RWPE2 (cell line): ENCODE measurements at places on chromosomes 2 and 18.
A peak's percentile ranks its signal among the peaks of the same experiment; 100 is the strongest.

GRCh38 chr18:24014986-24015638 lies 558 bp downstream of the TTC39C start:
- no peak for DNase-seq

DNA sequence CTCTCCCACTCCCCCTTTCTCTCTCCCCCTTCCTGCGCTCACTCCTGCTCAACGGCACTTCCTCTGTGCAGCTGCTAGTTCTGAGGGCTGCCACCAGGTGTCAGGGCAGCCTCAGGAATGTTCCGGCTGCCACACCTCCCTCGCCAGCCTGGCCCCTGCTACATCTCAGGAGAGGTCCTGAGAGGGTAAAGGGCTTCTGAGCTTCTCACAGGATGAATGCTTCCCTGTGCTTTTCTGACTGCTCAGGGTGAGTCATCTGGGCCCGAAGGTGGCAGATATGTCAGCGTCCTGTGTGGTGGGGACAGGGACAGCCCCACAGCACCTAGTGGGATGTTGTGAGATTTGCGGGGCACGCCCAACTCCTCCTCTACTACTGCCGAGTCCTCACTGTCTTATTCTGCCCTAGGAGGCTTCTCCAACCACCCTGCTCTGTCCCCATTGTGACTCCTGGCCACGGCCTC lies 49.0 kb downstream of the PLEKHB2 start:
- DNase-seq = no peak

GRCh38 chr18:2442726-2443275 lies 128.5 kb downstream of the METTL4 start:
- DNase-seq = no peak

DNA sequence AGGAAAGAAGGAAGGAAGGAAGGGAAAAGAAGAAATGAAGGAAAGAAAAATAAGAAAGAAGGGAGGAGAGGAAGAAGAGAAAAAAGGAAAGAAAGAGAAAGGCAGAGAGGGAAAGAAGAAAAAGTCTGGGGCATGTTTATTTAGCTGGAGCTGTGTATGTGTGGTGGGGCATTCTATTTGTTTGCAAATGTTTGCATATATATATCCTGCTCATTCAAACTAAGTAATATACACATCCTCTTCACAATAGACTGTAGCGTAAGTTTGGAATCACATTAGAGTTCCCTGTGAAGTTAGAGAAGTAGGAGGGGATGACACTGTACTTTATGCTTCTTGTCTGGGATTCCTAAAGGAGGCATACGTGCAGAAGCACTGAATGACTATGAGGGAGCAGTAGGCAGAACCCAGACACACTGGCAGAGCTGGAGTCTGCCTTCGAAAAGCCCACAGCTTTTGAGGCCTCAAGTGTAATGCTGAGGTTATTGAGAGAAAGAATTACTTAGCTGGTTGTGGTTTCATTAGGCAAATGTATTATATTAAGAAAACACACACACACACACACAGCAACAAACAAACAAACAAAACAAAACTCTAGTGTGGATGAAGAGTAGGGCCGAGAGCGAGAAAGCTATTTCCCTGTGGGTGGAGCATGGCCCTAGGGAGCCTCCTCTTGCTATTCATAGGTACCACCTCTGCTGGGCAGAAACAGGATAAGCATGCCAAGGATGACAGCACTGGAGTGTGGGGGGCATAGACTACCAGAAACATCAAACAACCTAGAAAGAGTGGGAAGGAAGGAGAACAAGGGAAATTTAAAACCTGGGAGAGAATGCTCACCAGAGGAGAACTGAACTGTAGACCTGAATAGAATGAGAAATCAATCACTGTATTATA lies 905.1 kb upstream of the NXPH2 start:
- no peak for DNase-seq

DNA sequence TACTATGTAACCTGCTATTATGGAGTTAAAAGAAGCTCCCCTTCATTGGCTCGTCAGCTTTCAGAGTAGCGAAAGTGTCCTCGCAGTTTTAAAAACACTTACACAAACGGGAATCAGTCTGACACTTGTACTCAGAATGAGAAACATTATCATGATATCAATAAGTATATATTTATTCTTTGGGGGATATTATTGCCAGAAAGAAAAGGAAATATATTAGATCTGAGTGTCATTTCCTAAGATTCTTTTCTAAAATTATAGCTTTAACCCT lies 584.5 kb downstream of the ZEB2 start:
- no peak for DNase-seq

- no peak for DNase-seq
Measured at GRCh38 chr2:10500601-10501361, 52.7 kb upstream of the ODC1 start.

GRCh38 chr18:64974391-64975125 lies 776.3 kb upstream of the CDH7 start:
- DNase-seq = no peak

- DNase-seq = peak; percentile 78
Measured at GRCh38 chr2:10654069-10654468, 35.7 kb downstream of the NOL10 start.

GRCh38 chr2:239684996-239685395 lies 284.2 kb upstream of the HDAC4 start:
- no peak for DNase-seq

- DNase-seq = no peak
Measured at GRCh38 chr2:79437433-79438267, 75.2 kb upstream of the CTNNA2 start.

- no peak for DNase-seq
Measured at GRCh38 chr2:73823916-73824523, 4.7 kb upstream of the STAMBP start.

- DNase-seq = no peak
Measured at GRCh38 chr18:41121116-41121826, 833.8 kb upstream of the PIK3C3 start.

GRCh38 chr18:21672521-21673267 lies 31.9 kb downstream of the ABHD3 start:
- peak; percentile 59 for DNase-seq

GRCh38 chr18:1505856-1506255 lies 601.2 kb downstream of the ADCYAP1 start:
- no peak for DNase-seq

DNA sequence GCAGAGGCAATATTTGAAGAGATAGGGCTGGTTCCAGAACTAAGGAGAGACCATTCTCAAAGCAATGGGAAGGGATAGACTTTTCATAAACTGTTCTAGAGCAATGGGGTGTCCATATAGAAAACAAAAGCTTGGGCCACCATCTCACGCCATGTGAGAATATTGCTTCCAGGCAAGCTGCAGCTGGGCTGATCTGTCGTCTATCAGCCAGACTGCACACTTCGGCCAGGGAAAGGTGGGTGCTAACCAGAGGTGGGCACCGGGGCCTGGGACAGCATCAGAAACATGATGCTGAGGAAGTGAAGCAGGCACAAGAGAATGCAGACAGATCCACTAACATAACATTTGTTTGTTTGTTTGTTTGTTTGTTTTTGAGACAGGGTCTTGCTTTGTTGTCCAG lies 43.7 kb downstream of the MYO7B start:
- DNase-seq = no peak

DNA sequence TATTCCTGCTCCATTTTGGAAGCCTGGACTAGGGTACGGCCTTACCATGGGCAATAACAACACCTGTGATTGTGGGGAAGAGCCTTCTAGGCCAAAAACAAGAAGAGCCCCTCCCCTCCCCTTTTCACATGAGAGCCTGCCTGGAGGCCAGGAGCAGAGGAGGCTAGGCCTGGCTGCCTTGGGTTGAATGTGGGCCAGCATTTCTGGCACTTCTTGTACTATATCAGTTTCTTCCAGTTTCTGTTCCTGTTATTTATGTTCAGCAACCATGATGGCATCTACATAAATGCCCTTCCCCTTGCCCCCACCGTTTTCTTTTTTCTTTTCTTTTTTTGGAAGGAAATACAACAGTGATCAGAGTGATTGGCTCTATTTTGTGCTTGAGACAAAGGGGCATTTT lies 58.4 kb downstream of the KCTD18 start:
- DNase-seq = no peak

- no peak for DNase-seq
Measured at GRCh38 chr18:11470941-11471340, 138.5 kb upstream of the SLC35G4 start.

DNA sequence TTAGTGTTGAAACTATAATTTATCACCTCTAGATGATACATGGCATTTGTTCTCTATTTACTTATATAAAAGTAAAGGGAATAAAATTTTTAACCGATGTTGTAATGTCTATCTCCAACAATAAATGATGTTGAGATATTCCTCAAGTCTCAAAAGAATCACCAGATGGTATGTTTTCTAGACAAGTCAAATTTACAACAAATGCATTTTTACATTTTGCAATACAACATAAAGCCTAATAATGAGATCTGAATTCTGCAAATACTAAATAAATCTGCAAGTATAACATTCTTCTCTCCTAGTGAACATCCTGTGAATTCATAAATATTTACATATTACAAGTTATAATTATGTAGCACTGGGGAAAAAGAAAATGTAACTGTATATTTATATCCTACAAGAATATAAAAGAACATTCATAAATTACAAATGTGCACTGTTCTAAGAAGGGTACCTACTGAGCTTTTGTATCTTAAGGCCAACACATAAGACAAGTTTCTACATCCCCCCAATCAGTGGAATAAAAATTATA lies 1504.4 kb upstream of the ZEB2 start:
- DNase-seq = no peak

DNA sequence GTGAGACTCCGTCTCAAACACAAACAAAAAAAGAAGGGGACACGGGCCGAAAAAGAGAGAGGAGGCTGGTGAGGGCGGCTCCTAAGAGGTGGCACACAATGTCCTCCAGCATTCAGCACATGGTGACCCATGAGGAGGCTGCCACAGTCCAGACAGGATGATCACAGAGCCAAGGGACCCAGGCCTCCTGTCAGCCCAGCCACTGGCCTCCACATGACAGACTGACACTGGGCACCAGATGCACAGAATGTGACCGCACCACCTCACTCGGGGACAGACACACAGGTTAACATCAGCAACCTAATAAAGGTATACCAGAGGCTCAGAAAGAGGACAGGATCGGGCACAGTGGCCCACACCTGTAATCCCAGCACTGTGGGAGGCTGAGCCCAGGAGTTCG lies 21.0 kb downstream of the PASK start:
- DNase-seq = no peak

DNA sequence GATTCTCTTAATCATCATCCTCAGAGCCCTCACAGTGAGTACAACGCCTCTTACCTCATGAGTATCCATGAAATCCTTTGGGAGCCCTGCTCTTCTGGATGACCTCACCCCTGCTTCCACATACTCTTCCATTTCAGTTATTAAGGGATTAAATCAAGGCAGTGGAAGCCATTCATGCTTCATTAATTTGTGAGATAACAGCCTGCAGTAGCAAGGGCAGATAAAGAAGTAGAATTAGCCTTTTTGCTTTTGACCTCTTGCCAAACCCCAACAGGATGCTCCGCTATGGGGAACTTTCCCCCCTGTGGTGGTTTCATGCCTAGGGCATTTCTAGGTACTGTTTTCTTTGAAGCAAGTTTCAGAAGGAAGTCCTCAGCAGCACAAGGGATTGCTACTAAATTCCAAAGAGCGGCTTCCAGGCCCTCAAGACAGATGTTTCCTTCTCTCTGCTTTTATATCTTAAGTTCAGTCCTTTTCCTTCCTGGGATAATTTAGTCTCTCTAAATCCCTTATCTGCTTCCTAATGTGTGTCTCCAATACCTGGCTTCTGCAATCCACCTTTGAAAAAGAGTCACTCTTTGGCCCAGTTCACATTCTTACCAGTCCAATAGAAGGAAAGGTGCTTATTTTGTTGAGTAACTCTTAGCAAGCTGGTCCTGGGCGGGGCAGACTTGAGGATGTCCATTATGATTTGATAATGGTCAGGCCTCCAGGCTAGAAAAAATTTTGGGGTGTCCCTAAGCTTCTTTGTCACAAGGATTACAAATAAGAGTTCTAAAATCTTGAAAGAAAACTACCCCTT lies 76.9 kb downstream of the MYO1B start:
- no peak for DNase-seq

DNA sequence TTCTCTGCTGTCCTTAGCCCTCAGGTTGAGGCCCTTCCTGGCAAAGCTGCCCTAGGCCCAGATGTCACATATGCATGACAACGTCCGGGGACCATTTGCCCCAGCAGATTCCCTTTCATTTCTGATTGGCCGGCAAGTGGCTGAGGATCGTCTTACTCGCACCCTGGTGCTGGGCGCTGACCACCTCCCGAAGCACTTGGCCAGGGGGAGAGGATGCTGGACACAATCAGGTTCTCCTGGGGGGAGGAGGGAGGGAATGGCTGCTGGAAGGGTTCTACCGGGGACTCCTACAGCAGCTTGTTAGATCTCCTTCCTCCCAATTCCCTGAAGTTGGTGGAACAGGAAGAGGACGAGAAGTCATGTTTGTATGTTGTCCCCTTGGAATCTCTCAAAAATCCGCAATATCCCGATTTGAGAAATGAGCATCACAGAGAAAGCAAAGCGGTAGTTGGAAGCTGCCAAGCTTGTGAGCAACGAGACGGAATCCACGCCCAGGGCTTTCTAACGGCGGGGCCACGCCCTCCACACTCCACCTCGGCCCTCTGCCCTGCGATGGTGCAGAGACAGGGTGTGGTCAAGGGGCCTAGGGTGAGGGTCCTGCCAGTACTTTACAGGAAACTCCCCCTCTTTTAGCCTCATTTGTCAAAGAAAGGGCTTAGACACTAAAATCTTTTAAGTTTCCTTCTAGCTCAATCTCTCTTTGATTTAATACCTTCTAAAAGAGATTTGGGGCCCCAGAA lies 61.8 kb upstream of the YWHAQ start:
- no peak for DNase-seq

GRCh38 chr2:181892799-181893435 lies 1.4 kb downstream of the ITPRID2 start:
- no peak for DNase-seq

GRCh38 chr2:37570773-37571586 lies 100.5 kb downstream of the CDC42EP3 start:
- DNase-seq = peak; percentile 61

- no peak for DNase-seq
Measured at GRCh38 chr2:222427646-222428301, 3.4 kb downstream of the SGPP2 start.

- no peak for DNase-seq
Measured at GRCh38 chr18:43774497-43774896, 497.2 kb upstream of the SYT4 start.

GRCh38 chr2:30661173-30662107 lies 145.8 kb downstream of the CAPN13 start:
- no peak for DNase-seq
